ENCODE measurements at places on chromosomes 7 and 10. TPM values are rescaled to one million over a fixed set of nuclear protein-coding genes. Genes with fewer than 3 reads are reported as not detected.

The AEBP1 gene
- 18.4 TPM for total RNA-seq

DNA sequence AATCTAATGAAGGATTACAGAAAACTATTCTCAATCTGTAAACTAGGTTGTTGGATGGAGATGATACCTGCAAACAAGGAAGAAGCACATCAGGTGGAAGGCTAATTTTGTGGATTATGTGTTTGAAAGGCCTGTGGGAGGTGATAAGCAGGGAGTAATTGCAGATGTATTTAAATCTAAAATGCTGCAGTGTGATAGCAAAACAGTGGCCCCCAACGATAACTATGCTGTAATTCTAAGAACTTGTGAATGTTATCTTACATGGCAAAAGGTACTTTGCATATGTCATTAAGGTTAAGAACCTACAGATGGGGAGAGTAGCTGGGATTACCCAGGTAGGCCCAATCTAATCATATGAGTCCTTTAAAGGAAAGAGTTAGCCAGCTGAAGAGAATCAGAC lies 164.5 kb upstream of the AHR start:
- no peak for DNase-seq

GRCh38 chr7:87797798-87798403 lies 78.3 kb downstream of the SLC25A40 start:
- no peak for DNase-seq

DNA sequence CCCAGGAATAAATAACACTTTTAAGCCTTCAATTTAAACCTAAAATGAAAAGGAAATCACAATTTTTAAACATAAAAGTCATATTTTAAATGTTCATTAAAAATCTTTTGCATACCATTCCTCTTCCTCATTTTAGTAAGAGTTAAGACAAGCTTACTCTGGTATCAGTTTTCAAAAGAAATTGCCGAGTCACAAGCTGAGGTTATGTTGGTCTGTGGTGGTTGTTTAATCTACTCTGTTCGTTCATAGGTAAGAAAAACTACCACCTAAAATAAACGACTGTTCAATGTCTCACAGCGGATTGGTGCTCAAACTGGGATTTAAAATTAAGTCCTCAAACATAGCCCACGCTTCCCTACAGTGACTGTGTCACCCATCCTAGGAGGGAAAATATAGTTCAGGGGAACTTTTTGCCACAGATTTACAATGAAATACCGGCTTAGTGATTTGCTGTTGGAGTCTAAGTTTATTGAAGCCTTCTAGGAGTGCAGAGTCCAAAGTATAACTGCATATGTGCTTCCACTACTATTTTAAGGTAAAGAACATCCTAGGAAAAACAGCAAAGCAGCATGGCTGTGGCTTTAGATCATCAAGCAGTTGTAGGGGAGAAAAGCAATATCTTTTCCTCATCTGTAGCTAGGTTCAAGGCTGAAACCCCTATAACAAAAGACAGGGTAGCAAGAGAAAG lies 61.1 kb downstream of the GNAT3 start:
- no peak for DNase-seq

GRCh38 chr7:132687981-132688383 lies 111.7 kb upstream of the PLXNA4 start:
- no peak for DNase-seq

DNA sequence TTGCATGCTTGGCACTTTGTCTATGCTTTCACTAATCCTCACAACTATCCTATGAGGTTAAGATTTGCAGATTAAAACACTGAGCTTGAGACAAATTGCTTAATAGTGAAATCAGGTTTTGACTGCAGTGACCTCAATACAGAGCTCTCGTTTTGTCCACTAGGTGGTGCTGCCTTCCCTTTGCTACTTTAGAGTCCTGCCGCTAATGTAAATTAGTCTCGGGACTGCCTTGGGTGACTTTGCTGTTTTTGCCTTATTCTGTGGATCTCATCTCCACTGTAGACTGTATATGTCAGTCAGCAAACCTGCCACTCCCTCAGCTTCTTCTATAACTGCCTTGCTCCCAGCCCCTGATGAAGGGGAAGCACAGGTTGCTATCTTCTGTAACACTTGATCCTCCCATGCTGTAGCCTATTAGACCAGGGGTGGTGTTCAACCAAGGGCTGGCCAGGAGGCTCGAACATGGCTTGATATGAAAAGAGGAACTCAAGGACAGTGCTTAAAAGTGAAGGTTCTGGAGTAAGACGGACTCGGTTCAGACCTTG lies 26.0 kb downstream of the ASB4 start:
- peak; percentile 37 for DNase-seq

All from left ventricle myocardium superior (tissue), 1 donor.